ENCODE measurements at places on chromosomes 5 and 9.
A peak's percentile ranks its signal among the peaks of the same experiment; 100 is the strongest.

- DNase-seq: no peak
These were observed 580 bp upstream of the PRRX2 start for GRCh38 chr9:129664746-129665388.

GRCh38 chr9:37966412-37967013 lies 62.6 kb upstream of the SLC25A51 start:
- no peak for DNase-seq

- peak; percentile 67 for DNase-seq
These were observed 720 bp downstream of the NOTCH1 start for GRCh38 chr9:136544964-136545691.

GRCh38 chr9:103707181-103707580 lies 386.9 kb upstream of the SMC2 start:
- no peak for DNase-seq

DNA sequence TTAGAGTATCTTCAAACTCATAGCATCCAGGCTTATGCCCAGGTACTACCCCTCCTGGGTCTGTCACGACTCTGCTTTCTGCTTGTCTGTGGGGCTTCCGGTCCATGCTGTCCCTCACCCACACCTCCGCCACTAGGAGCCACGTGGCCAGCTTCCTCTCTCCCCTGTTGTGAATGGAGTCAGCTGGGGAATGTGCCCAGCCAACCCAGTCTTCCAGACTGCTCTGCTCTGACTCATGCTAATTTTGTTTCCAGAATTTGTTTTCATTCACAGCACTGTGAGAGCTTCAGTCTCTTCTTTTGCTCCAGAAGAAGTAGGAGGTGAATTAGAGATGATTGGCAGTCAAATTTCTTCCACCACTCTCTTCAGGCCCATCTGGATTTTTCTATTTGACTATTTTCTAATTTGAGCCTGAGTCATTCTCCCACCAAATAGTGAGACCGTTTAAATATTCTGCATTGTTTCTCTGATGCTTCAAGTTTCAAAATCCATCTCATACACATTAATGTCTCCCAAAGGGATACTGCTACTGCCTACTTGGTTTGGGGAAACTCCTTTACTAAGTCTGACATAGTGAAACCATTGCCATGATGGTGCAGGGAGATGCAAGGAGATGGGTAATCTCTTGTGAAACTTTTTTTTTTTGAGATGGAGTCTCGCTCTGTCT lies 424.1 kb upstream of the KIF2A start:
- no peak for DNase-seq

DNA sequence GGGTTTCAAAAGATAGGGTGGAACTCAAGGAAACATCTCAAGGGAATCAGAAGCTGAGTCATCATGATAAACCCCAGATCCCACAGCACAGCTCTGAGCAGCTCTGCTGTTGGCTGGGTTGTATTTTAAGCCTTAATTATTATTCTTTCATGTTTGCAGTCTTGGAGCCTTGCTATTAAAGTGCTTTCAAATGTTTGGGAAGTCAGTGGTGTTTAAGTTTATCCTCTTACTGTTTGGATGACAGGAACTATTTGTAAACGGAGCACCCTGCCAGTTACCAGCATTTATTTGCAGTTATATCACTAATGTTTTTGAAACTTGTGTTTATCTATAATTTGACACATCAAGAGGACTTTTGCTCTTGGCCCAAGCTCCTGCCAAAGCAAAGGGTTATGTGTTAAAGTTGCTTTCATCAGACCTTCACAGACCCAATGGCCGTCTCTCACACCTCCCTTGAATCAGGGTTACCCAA lies 141.1 kb upstream of the SPDL1 start:
- no peak for DNase-seq

- DNase-seq: no peak
These were observed 17.6 kb upstream of the NEURL1B start for GRCh38 chr5:172623313-172623980.
